ENCODE measurements at places on chromosomes 11 and 22. TPM values are rescaled to one million over a fixed set of nuclear protein-coding genes. Genes with fewer than 3 reads are reported as not detected.

The CHRM1 gene
- total RNA-seq = 0.73 TPM

DNA sequence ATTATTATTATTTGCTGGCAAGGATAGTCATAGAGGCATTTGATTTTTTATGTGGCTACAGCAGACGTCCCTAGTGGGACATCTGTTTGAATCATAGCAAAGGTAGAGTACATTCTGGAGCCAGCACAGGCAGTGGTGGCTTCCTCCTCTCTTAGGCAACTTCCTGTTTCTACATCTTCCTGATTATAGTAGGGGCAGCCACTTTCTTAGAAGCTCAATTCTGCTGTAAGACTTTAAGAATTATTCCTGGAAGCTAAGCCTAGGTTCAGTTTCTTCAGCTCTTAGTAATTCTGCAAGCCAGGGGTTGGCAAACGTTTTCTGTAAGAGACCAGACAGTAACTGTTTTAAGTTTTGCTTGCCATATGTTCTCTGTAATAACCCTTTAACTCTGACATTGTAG is 129.3 kb upstream of the TENM4 start:
- DNase-seq = no peak
- H3K27ac ChIP-seq = no peak overlapping the region
- no peaks in the 10 kb centered on the region for H3K4me1 ChIP-seq
- no peaks in the 10 kb centered on the region for H3K36me3 ChIP-seq
- no peaks in the 10 kb centered on the region for H3K27me3 ChIP-seq

DNA sequence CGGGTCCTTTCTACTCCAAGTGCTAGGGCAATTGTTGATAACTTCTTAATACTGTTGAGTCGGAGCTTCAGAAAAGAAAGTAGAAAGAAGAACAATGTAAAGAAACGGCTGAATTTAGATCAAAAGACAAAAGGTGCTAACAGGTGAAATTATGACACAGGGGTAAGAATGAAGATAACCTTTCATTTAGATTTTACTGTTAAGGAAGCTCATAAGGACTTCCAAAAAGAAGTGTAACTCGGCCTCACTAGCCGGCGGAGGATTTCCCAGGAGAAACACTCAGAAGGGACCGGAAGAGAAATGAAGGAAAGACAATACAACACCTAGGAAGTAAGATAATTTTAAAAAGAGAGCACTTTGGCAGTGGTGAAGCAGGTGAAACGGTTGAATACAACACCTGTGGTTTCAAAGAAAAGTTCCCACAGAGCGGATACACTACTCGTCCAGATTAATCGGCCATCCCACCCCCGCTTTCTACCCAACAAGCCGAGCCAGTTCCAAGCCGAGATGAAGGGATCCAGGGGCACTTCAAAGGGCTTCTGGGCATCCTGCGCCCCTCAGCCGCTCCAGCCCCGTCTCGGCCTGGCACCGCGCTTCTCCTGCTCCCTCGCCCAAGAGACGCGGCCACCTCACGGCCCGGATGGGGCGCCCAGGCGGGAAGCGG is 737 bp downstream of the PPP2R1B start:
- H3K27me3 ChIP-seq = no peaks in the 10 kb centered on the region
- peaks cover 11% of the 10 kb centered on the region for H3K4me1 ChIP-seq
- DNase-seq = no peak
- H3K27ac ChIP-seq = peak overlapping the region; percentile 79
- peak overlapping the region; percentile 95 for H3K4me3 ChIP-seq

The OMP gene
- total RNA-seq = not detected

DNA sequence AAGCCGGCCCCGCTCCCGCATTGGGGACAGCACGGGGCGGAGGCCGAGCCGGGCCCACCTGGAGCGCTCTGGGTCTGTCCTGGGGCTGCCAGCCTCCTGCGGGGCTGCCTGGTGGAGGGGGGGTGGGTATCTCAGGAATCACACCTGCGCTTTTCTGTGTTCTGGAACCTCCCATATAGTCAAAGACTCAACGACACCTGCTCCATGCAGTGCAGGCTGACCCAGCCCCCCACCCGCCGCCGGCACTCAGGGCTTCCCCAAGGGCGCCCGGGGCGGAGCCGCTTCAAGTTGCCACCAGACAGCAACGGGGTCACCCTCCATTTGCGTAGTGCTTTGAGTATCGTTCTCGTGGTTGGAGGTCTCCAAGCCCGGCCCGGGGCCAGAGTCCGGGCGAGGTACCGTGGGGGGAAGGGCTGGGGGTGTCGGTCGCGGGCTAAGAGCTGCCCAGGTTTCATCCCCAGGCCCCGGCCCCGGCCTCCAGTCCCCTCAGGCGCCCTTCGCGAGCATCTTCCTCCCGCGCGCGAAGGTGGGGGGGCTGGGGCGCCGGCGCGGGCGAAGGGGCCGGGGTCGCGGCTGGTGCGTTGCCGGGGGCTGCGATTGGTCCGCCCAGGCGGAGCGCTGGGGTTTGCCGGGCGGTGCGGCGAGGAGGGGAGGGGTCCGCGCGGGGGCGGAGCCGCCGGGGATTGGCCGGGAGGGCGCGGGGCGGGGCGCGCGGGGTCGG is 6.6 kb downstream of the TSPAN4 start:
- H3K4me3 ChIP-seq = peak overlapping the region; percentile 62
- H3K36me3 ChIP-seq = no peaks in the 10 kb centered on the region
- DNase-seq = no peak
- H3K27me3 ChIP-seq = no peaks in the 10 kb centered on the region

DNA sequence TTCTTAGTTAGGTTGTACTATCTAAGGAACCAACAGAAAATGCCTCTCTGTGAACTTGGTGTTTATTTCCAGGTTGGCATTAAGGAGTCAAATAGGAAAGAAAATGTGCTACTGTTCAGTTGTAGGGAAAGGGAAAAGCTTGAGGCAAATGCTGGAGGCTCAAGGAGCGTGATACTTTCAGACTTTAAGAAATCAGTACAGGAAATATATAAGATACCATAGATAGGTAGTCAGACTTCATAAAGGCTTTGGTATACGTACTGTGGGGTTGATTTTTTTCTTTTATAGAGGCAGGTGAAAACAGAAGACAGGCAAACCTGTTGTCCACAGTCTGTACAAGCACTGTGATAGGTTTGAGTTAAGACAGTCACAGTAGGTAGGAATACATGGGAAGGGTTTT is 30.8 kb downstream of the EP300 start:
- no peak overlapping the region for H3K4me3 ChIP-seq
- no peaks in the 10 kb centered on the region for H3K27me3 ChIP-seq
- no peak overlapping the region for H3K27ac ChIP-seq
- DNase-seq = no peak
- peaks cover 10% of the 10 kb centered on the region for H3K4me1 ChIP-seq

DNA sequence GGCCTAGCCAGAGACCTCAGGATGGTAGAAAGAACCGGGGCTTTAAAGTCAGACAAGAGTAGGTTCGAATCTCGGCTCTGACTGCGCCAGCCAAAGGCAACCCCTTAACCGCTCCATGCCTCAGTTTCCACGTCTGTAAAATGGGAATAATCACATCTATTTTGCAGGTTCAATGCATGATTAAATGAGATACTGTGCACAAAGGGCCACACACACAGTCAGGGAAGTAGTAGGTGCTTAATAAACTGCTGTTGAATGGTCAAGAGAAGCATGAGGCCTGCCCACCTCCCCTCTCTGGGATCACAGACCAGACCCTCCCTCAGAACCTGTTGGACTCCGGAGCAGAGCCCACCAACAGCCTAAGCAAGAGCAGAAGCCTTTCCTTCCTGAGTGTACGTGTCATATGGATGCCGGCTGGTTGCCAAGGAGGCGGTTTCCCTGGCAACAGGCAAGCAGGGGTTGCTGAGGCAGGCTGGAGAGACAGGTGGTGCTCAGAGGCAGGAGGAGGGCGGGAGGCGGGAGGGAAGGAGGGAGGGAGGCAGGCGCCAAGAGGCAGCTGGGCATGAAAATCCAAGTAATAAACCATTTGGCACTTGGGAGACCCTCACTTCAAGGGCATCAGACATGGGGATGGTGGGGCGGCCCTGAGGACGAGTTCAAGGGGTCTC is 43.9 kb downstream of the NFAM1 start:
- no peak overlapping the region for H3K27ac ChIP-seq
- H3K36me3 ChIP-seq = no peaks in the 10 kb centered on the region
- H3K27me3 ChIP-seq = no peaks in the 10 kb centered on the region

GRCh38 chr11:60303661-60304060 is 23.2 kb downstream of the MS4A4A start:
- H3K4me1 ChIP-seq = no peaks in the 10 kb centered on the region
- H3K36me3 ChIP-seq = no peaks in the 10 kb centered on the region
- H3K27ac ChIP-seq = no peak overlapping the region
- no peak overlapping the region for H3K4me3 ChIP-seq

- H3K27me3 ChIP-seq = no peaks in the 10 kb centered on the region
- no peak for DNase-seq
- H3K4me1 ChIP-seq = peaks cover 5% of the 10 kb centered on the region
- H3K4me3 ChIP-seq = no peak overlapping the region
These were observed 92.8 kb upstream of the OR9G4 start for GRCh38 chr11:56841210-56841810.

DNA sequence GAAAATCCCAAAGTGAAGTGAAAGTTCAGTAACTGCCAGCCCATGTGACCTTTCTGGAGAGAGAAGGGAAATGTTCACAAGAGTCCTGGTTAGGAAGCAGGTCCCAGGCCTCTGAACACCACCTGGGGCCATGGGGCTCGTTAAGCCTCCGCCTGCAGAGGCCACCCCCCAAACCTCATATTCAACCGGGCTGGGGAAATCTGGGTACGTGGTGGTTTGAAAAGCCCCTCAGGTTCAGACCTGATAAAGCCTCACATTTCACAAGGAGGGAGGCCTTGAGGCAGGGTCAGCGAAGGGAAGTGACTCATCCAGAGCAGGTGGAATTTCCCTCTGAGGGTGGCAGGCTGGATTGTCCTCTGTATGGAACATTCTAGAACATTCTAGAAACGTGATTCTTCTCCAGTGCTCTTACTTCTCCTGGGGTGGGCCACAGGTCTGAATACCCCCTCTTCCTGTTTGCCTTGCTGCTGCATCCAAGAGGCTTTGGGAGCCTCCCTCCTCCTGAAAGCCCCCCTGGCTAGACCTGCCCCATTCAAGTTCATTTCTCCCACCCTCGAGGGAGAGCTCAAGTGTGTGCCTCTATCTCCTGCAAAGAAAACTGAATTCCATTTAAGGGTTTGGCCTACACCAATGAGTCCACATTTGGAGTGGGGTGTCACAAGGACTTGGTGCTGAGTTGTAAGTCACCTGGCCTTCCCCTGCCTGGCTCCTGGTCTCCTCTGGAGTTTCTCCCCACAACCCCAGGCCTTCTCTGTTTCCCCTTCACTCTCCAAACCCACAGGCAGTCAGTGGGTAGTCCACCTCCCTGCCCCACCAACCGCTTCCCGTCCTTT is 6.3 kb downstream of the FXYD2 start:
- H3K4me3 ChIP-seq = no peak overlapping the region
- peaks cover 30% of the 10 kb centered on the region for H3K4me1 ChIP-seq
- peak overlapping the region; percentile 75 for H3K27ac ChIP-seq
- H3K36me3 ChIP-seq = no peaks in the 10 kb centered on the region
- no peak for DNase-seq

The LSP1 gene
- 75.9 TPM for total RNA-seq

DNA sequence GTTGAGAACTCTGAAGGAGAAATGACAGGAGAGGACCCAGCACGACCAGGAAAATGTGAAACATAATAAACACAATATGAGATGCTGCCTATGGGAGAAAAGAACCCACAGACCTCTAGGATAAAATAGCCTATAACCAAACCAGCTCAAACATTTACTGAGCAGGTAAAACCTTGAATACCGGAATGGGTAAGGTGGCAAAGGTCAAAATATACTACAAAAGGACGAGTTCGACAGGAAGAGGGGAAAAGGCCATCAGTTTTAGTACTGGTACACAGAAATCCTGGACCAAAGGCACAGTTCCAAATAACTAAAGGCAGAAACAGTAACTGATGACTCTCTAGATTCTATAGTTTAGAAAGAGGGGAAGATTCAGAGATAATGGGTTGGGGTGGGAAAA is 96.3 kb downstream of the AMBRA1 start:
- H3K27me3 ChIP-seq = no peaks in the 10 kb centered on the region
- H3K27ac ChIP-seq = no peak overlapping the region
- H3K4me3 ChIP-seq = no peak overlapping the region
